RCC 7860 (cell line): ENCODE measurements at places on chromosomes 13 and 19.
A peak's percentile ranks its signal among the peaks of the same experiment; 100 is the strongest.

GRCh38 chr19:49362048-49362928 is at the start of gene TEAD2:
Gene TEAD2, minus strand, starts transcription at chr19:49362416. Its CDS starts 2,341 bp downstream, at chr19:49360075.
- no peak for DNase-seq

DNA sequence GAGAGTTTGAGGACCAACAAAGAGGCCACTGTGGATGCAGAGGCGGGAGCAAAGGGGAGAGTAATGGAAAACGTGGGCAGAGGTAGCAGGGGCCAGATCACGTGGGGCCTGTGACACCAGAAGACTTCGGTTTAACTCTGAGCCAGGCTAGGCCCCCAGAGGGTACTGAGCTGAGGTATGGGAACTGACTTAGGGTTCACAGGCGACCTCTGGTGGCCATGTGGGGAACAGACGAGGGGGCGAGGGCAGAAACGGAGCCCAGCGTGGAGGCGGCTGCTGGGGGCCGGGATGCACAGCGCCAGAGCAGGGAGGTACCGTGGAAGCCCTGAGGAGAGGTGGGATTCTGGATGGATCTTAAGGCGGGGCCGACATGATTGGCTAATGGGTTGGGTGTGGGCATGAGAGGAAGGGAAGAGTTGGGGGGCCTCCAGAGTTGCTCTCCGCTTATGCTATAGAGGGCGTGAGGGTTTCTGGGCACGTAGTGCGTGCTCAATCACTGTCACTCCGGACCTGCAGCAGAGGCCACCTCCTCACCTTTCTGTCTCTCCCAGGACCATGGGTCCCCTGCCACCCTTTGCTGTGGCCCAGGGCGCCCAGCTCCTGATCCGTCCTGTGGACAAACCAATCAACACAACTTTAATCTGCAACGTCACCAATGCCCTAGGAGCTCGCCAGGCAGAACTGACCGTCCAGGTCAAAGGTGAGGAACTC is 13.7 kb downstream of the PVR start:
- no peak for DNase-seq

DNA sequence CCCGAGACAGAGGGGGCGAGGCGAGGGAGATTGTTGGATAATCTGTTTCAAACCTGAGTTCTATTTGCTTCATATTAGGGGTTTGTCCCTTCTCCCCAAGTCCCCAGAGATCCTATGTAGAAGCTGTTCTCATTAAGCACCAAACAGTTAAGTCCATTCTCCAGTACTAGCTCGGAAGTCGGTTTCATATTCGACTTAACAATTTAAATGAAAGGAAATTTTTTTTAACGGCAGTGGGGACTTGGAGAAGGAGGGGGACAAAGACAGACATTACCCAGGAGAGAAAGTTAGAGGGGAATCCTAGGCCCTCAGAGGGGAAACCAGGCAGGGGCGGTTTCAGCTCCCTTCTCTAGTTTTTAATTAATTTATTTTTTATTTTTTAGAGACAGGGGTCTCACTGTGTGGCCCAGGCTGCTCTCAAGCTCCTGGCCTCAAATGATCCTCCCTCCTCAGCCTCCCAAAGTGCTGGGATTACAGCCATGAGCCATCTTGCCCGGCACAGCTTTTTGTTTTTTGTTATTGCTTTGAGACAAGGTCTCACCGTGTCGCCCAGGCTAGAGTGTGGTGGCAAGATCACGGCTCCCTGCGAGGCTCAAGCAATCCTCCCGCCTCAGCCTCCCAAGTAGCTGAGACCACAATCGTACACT is 13.7 kb upstream of the TLE2 start:
- no peak for DNase-seq

GRCh38 chr19:6233827-6234511 is 45.8 kb downstream of the MLLT1 start:
- no peak for DNase-seq

DNA sequence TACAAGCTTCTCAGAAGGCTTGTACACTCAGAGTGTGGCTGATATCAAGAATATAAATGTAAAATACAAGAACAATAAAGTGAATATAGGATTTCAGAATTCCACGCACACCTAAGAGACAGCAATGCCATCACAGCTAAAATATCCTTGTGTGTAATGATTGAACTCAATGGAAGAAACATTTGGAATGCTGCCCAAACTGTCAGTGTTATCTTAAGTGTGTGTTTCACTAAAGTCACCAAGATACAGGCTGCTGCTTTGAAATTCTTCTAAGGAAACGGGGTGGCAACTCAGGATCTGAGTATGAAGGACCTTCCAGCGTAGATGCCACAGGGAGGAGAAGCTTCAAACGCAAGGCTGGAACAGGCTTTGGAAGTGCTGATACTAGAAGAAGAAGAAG is 86.8 kb downstream of the SGCG start:
- no peak for DNase-seq

DNA sequence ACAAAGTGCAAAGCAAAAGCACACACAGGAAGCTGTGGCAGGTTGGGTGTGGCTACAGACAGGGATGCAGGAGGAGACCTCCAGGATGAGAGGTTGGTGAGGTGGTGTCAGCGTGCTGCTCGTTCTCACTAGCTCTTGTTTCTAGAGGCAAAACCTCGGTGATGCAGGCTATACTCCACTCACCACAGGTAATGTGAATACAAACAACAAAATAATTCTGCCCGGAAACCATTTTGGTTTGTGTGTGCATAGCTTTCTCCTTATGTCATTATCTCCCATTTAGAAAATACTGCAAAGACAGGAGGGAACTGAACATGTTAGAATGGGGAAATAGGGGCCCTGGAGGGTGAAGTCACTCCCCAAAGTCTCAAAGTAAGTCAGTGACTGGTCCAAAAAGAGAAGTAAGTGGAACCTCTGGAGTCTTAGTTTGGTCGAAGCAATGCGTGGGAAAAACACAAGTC is 9.4 kb downstream of the LCP1 start:
- DNase-seq: no peak

DNA sequence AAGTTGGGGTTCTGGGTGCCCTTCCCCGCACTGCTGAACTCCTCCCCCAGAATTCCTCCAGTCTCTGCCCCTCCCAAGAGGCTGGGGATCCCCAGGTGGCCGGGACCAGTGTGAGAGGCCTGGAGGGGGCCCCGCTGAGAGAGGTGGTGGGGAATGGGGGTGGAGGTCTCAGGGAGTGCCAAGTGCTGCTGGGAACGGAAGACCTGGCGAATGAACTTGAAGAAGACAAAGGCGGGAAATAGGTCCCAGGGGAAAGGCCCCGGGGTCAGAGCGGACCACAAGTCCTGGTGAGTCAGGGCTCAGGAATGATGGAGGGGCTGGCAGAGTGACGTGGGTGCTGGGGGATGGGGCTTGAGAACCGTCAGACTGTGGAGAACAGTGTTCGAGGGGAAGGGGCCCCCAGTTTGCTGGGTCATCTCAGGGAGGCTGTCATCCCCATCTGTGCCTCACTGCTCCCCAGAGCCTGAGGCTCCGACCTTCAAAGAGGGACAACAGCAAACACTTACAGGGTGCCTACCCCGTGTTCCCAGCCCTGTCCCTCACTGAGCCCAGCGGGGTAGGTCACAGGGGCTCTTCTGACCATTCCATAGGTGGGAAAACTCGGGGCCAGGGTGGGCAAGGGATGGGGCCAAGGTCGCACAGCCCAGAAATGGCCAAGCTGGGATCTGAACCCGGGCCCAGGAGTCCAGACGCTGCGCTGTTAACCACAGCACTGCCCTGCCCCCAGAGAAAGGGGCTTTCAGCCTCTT is 16.0 kb upstream of the SEMA6B start:
- peak; percentile 92 for DNase-seq

GRCh38 chr19:35120898-35121297 is 5.3 kb downstream of the FXYD3 start:
- DNase-seq: no peak

- DNase-seq: no peak
Observed at GRCh38 chr19:5778402-5778801, 6.1 kb downstream of the PRR22 start.

GRCh38 chr19:43784981-43785808 is 4.4 kb upstream of the KCNN4 start:
- peak; percentile 58 for DNase-seq

- DNase-seq: no peak
Observed at GRCh38 chr19:8357007-8357521, 6.9 kb upstream of the ANGPTL4 start.

- no peak for DNase-seq
Observed at GRCh38 chr13:32837307-32837972, 178.8 kb upstream of the KL start.

DNA sequence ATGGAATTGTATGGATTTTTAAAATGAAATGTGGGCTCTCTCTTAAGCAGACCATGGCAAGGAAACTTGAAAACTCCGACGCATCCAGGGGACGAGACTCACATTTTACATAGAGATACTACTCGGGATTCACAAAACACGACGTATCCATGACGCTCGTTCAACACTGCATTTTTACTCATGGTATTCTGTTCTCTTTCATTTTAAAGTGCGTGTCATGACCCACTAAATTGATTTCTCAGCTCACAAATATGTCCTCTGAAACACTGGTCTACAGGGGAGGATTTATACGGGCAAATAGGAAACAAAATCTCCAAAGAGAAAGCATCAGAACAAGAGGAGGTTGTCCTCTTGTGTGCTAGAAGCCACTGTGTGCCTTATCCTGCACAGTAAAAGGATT is 523.5 kb downstream of the MYO16 start:
- DNase-seq: no peak

- DNase-seq: no peak
Observed at GRCh38 chr19:31185261-31185660, 164.0 kb downstream of the TSHZ3 start.

DNA sequence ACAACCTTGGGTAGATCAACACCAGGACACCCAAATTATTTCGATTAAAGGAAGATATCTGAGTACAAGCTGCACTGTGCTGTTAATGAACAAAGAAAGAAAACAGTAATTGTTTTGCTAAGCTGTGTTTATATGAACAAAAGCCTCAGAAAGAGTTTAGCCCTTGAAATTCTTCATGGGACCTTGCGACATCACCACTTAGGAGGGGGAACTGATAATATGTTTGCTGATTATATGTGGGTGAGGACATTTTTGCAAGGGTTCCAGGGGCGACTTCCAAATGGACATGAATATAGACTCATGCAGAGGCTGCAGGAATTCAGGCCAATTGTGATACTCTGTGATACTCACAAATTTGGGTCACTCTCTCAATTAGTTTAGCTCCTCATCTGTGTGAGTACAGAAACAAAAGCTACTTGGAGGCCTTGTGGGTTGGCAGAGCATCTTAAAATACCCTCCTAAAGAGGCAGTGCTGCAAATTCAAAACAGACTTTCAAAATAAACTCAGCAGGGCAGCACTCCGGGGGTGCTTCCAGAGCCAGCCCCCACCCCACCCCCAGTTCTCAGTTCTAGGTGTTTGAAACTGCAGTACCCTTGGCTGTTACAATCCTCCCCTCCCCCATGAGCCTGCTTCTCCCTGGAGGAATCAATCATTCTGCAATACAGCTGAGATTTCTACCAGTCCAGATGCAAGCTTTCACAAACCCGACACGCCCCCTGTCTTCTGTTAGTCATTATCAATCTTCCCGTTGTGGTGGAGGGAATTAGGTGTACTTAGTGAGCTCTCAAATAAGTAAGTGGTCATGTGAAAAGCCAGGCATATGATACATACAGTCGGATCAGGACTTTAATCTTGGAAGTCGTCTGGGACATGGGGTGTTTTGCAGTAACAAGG is 97.0 kb upstream of the MBNL2 start:
- DNase-seq: peak; percentile 18

DNA sequence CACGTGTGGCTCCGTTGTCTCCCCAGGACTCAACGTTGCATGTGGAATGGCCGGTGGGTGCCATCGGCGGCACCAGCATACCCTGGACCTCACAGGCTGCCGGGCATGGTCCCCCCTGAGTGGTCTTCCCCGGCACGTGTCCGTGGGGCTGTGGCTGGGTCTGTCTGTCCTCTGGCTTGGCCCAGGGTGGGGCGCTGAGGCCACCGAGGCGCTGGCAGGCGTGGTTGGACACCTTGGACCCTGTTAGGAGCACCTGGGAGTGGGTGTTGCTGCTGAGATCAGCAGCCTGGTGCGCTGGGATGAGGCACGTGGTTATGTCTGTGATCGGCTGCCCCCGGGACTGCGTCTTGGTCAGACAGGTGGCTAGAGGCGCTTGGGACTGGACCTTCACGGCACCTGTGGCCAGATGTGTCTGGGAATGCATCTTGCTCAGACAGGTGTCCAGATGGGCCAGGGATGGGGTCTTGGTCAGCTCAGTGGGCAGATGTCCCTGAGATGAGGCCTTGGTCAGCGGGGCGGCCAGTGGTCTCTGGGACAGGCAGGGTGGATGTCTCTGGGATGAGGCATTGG is 9.2 kb downstream of the IQCN start:
- DNase-seq: no peak

DNA sequence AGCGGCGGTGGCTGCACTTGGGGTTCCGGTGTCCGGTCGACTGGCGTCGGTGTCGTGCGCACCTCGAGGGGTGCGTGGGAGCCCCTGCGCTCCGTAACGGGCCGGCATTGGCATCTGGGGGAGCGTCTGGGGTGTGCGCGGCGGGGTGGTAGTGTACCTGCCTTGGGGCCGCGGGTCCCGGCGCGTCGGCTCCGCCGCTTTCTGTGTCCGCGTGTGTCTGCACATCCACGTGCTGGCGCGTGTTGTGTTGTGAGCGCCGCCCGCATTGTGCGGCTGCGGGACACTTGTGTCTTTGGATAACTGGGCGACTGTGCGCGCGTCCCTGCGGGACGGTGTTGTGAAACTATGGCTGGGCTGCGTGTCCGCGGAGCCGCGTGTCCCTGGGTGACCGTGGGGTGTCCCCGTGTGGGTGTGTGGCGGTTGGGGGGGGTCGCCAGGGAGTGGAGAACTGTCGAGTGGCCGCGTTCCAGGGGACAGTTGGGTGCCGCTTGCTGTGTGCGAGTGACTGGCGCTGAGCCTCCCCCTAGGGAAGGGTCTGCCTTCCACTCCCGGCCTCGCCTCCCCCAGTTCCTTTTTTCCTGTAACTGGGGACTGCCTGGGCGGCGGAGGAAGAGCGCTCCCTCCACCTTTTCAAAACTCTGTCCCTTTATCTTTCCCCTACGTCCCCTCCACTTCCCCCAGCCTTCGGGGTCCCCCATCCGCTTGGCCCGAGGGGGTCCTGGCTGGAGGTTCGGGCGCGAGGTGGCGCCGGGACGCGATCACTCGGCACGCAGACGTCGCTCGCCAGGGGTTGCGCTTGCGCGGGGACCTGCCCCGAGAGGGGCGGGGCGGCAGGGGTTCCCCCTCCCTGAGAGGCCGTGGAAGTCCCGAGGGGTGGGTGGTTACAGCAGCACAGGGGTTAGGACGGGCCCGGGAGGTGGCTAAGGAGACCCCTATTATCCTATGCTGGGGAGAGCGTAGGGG is 5.7 kb upstream of the NFIC start:
- no peak for DNase-seq

- no peak for DNase-seq
Observed at GRCh38 chr19:45311621-45312020, 11.1 kb downstream of the CKM start.

- DNase-seq: no peak
Observed at GRCh38 chr19:55193481-55193880, 13.4 kb upstream of the SYT5 start.

DNA sequence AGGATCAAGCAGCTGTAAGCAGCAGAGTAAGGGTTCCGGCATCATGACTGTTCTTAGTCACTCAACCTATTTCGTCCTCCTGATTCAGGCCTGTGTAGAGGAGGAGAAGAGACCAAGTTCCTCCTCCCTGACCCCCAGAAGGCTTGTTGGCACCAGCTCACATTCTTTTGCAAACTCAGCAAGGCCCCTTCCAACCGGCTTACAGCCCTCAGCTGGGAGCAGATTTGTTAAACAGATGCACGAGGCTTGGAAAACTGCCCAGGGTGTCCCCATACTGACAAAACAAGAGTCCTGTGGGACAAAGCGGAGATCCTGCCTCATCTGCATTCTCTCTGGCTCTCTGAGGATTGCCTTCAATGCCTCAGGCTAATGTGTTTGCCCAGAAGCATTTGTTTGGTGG is 113.2 kb upstream of the SOX21 start:
- no peak for DNase-seq
